Nephron progenitor cell (in vitro differentiated cells): ENCODE measurements at places on chromosomes 11 and 22.

GRCh38 chr11:4611986-4612385 is 4.0 kb upstream of the TRIM68 start:
- DNase-seq, result no peak

DNA sequence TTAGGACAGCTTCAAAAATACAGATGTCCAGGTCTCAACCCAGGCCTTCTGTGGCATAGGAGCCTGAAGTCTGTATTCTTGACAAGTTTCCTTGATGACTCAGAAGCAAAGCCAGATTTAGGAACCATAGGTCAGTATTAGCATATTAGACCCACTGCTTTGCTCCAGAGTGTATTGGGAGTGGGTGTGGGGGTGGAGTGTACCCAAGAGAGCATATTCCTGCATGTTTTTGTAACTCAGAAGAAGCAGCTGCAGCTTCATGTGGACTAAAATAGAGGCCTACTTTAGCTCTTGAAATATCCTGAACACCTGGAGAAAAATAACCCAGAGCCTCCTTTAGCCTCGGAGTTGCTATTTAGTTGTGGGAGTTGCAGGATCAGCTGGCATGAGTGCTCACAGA is 106.7 kb downstream of the CCDC81 start:
- DNase-seq, result no peak

DNA sequence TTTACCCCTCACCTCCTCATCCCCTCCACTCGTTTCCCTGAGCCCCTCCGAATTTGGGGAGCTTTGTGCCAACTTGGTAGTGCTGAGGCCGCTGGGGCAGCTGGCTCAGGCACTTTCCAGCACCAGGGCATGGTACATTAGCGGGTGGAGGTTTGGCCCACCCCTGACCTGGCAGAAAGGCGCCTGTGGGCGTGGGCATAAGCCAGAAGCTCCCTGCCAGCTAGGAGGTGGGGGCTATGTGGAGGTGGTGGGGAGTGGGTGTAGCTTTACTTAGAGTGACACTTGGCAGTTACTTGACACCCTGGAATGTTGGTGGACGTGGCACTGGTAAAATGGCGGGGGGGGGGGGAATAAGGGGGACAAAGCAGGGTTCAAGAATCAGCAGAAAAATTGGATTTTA is 10.3 kb upstream of the IGF2 start:
- no peak for DNase-seq

DNA sequence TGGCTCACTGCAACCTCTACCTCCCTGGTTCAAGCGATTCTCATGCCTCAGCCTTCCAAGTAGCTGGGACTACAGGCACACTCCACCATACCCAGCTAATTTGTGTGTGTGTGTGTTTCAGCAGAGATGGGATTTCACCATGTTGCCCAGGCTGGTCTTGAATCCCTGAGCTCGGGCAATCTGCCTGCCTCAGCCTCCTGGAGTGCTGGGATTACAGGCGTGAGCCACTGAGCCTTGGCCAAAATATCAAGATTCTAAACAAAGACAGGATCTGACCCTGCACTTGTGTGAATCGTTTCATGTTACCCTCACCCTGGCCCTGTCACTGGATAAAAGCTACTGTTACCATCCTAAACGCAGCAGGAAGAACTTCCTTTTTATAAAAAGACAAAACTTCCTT is 15.6 kb upstream of the THY1 start:
- DNase-seq, result no peak

DNA sequence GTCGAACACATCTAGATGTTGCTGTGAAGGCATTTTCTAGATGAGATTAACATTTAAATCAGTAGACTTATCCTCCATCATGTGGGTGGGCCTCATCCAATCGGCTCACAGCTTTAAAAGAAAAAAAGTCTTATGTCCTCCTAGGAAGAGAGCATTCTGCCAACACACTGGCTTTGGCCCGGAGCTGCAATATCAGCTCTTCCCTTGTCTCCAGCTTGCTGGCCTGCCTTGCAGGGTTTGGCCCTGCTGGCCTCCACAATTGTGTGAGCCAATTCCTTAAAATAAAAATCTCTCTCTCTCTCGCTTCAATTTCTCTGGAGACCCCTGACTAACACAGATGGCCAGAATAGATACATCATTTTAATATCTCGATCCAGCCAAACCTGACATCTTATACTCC is 13.1 kb upstream of the ABCC8 start:
- DNase-seq, result no peak

DNA sequence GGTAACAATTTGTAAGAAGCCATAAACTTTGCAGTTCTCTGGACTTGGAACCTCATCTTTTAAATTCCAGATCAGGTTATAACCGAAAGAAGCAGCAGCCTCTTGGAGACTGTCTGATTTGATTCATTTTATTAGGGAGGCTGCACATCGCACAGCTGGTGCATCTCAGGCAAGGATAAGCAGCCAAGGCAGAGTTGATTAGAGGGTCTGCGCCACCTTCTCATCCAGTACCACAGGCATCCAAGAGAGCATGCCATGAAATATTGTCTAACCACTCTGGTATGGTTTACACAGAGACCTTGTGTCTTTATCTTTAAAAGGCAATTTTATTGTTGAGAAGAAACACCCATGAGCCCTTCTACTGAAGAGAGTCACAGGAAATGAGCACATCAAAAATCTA is 16.2 kb upstream of the CWF19L2 start:
- DNase-seq, result no peak

GRCh38 chr22:40462195-40462984 is 92.0 kb downstream of the SGSM3 start:
- DNase-seq, result no peak

DNA sequence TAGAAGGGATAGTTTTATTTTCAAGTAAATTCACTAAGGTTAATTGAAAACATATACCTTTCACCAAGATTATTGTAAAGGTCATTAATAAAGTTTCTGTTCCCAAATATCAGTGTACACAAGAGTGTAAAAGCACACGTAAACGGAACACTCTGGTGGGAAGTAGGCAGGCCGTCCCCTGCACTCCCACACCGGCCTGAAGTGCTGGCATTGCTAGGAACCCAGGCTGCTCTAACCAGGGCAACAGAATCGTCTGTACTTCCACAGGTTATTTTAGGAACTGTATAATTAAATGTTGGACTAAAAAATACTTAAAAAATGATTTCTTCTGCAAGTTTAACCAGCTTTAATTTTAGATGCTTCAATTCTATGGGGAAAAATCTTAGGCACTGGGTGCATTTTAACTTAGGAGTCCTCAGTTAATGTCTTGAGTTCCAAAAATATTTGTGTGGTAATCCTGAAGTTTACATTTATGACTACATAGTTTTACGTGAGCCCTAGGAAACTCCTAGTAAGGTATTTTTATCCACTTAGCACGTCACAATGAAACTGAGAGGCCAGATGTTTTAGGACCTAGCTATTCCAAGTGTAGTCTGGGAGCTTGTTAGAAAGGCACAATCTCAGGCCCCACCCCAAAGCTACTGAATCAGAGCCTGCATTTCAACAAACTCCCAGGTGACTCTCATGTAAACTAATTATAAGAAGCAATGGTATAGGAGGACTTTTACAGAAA is 31.2 kb downstream of the KMT5B start:
- no peak for DNase-seq

DNA sequence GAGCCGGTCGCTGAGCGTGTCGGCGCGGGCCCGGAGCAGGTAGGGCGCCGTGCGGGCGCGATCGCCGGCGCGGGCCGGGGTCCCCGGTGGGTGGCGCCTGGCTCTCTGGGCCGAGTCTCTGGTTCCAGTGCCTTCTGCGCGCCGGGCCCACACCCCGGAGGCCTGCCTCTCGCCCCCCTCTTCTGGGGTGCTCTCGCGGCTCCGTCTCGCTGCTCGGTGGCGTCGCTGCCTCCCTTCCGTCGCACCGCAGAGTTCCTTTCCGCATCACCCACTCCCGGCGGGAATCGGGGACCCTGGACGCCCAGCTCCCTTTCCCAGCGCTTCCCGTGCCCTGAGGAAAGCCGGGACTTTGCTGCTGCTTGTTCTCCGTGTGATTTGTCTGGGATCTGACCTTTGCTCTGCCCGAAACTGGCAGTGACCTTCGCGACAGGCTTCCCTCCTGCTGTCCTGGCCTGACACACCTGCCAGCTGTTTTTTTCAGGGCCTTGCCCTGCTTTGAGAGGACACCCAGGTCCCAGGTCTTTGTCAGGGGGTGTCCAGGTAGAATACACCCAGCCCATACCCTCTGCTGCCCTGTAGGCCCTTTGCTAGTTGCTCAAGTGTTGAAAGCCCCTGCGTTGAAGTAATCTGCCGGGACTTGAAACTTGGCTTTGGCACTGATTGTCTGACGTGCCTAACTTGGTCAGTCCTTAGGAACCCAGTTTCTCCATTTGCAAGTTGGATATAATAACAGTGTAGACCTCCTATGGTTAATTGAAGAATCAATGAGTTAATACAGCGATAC is 711 bp downstream of the FDX1 start:
- no peak for DNase-seq

GRCh38 chr11:88387957-88388356 is 50.4 kb upstream of the CTSC start:
- DNase-seq, result no peak

DNA sequence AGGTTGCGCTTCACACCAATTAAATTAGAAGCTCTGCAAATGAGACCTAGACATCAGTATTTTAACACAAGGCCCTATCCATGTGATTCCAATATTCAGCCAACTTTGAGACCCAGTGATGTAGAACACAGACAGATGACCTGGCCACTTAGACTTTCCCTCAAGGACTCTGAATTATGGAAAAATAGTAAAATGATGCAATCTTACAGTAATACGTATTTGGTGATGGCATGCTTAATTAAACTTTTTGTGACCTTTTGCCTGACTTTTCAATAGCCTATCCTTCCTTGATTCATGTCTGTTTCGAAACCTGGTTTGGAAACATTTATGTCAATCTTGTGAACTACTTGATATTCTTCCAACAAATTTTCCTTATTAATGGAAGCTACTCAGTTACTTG is 521.2 kb downstream of the KCNA4 start:
- DNase-seq, result no peak

- peak; percentile 32 for DNase-seq
These were observed 340.1 kb downstream of the MN1 start for GRCh38 chr22:27461470-27461869.

DNA sequence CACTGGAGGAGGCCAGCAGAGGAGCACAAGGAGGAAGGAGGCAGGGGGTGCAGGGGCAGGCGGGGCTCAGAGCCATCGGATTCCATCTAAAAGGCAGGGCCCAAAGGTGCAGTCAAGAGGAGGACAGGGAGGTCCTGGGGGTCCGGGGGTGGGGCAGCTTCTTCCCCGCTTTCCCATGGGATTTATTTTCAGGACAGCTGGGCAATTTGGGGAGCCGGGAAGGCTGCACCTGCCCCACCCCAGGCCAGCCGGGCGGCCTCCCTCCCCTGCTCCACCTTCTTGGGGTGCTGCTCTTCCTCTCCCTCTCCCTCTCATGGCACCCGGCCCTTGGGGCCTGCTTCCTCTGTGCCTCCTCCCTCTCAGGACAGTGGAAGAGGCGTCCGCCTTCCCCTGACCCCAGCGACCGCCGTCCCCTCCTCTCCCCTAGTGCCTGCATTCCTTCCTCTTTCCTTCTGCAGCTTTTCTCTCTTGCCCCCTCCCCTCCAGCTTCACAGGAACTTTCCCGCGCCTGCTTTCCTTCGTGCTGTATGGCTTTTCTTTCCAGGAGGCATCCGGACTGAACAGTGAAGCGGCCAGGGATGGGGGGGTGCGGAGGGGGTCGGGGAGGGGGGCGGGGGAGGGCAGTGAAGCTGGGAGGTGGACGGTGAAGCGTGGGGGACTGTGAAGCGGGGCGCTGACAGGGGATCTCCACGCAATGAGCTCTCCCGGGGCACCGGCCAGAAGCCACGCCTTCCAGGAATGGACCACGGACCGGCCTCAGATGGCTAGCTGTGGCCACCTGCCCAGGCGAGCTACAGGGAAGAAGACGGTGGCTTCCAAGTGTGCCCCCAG is 26.9 kb downstream of the APOBEC3H start:
- peak; percentile 55 for DNase-seq

DNA sequence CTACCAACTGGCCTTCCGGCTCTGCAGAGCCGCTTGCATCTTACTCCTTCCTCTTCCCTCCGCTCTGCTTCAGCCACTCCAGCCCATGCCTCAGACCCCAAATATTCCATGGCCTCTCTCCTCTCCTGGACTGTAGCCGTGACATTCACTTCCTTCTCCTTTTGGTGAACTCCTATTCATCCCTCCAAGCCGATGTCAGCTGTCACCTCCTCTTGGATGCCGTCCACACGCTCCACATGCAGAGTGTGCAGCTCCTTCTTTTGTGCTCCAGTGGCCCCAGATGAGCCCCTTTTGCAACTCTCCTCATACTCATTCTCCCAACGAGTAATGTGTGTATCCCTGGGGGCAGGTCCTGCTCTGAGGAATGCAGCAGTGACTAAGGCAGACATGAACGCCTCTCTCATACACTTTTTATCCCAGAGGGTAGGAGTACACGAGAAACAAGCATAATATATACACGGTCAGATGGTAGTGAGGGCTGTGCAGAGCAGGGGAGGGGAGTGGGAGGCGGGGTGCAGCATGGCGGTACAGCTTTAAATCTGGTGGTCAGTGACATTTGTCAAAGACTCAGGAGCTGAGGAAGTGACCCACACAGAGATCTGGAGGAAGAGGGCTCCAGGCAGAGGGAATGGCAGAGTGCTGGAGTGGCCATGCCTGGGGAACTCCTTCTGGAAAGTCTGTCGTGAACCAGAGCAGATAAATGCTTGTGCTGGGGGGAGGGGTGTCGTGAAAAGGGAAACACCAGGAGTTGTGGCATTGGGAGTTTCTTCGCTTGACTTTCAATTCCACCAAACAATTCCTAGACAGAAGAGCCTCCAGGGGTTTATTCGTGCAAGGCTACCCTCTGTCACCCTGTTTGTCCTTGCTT is 83.8 kb upstream of the ATXN10 start:
- DNase-seq, result no peak

- DNase-seq, result no peak
These were observed 32.9 kb upstream of the CD5 start for GRCh38 chr11:61069427-61069826.

DNA sequence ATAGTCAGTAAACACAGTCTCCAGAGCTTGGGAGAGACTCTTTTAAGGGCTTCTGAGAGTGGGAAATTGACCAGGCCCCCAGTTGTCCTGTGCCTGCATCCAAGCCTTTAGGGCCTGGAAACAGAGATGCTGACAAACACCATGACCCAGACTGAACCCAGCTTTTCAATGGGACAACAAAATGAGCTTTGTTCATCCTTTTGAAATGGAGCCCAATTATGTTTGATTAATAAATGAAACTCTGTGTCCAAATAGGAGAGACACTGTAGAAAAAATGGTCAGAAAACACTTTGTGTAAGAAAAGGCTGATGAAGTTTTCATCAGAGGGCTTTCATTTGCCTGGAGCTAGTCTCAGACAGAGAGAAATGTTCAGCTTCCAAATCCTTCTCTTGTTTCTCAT is 146.0 kb downstream of the RRAS2 start:
- no peak for DNase-seq

- no peak for DNase-seq
These were observed 102.4 kb downstream of the MORC2 start for GRCh38 chr22:30866216-30866615.

DNA sequence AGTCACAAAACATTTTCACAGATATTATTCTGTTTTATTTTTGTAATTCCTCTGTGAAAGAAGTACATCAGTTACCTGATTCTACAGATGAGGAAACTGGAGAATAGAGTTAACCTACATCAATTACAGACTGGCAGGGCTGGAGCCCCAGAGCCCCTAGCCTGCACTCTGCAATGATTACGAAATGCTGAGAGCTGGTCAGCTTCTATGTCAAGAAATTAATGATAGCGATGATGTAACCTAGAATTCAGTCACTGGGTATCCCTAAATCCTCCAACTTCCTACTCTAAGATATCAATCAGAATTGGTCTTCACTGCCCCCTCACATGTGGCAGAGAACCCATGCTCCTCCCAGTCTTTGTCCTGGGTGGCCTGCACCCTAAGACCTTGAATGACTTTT is 273.5 kb upstream of the PLET1 start:
- DNase-seq, result no peak

- no peak for DNase-seq
These were observed 16.4 kb downstream of the SLC1A2 start for GRCh38 chr11:35402751-35403660.
